ENCODE measurements at places on chromosomes 5 and 9. TPM values are rescaled to one million over a fixed set of nuclear protein-coding genes. Genes with fewer than 3 reads are reported as not detected.

Gene MTRR
- total RNA-seq = 31.8 TPM

Gene SPATA31A3
- not detected for total RNA-seq

Gene DRD1
- total RNA-seq = 0.13 TPM

Gene HTR1A
- total RNA-seq = not detected

Gene TRPM6
- total RNA-seq = 2.5 TPM

Gene GFI1B
- total RNA-seq = 0.10 TPM

Gene STK32A
- 0.24 TPM for total RNA-seq

Gene FOXD4L5
- total RNA-seq = 0.03 TPM

Data from A549 treated with Hydrocortisone at 1 μM for 4 hours (cell line).